ENCODE measurements at places on chromosomes 4 and X. TPM values are rescaled to one million over a fixed set of nuclear protein-coding genes. Genes with fewer than 3 reads are reported as not detected.

DNA sequence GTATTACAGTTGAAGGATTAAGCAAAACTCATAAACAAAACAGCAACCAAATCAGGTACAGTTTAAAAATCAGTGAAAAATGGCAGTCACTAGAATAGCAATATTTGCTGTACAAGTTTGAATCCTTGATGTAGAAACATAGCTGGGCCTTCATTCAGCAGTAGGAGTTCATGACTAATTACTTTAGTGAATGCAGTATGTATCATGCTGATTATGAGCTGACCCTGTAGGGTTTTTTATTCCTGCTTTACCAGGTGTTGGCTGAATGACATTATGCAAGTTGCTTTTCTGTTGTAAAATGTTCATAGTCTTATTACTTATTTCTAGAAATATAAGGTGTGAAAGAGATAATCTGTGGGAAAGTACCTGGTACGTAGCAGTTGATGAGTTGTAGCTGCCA lies 179.6 kb downstream of the CCSER1 start:
- no peaks in the 10 kb centered on the region for H3K27me3 ChIP-seq
- H3K27ac ChIP-seq: no peak overlapping the region
- no peak for DNase-seq
- no peak overlapping the region for H3K4me3 ChIP-seq
- no peaks in the 10 kb centered on the region for H3K36me3 ChIP-seq

DNA sequence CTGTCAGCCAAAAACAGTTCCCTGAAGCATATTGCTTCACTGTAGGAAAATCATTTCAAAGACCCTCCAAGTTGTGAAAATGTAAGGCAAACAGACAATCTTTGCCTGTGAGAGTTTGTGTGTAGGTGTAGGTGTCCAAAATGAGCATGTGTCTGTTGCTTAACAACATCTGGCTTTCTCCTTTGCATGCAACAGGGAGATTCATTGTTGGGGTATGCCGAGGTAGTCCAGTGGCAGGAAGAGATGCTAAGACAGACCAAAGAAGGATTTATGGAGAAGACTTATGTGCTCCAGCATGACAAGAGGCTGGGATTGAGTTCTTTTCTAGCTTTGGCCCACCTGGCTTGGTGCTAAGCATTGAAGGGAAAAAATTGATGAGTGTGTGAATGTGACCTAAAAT lies 29.8 kb upstream of the SMAD1 start:
- no peaks in the 10 kb centered on the region for H3K36me3 ChIP-seq
- H3K4me3 ChIP-seq: no peak overlapping the region
- H3K27me3 ChIP-seq: peaks cover 8% of the 10 kb centered on the region
- no peaks in the 10 kb centered on the region for H3K4me1 ChIP-seq
- no peak for DNase-seq

DNA sequence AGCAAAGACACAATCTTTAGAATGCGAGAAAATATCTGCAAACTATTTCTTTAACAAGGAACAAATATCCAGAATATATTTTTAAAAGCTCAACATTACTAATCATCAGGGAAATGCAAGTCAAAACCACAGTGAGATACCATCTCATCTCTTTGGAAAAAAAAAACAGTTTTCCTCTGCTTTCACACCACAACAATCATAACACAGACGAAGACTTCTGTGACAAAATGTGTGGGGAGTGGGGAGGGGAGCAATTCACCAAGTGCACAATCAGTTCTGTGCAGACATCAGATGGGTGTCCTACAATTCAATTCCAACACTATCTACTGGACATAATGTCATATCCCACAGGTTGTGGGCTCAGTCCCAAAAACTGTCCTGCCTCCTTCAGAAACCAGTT lies 293.2 kb upstream of the SLC7A11 start:
- H3K4me3 ChIP-seq: no peak overlapping the region
- no peaks in the 10 kb centered on the region for H3K4me1 ChIP-seq

DNA sequence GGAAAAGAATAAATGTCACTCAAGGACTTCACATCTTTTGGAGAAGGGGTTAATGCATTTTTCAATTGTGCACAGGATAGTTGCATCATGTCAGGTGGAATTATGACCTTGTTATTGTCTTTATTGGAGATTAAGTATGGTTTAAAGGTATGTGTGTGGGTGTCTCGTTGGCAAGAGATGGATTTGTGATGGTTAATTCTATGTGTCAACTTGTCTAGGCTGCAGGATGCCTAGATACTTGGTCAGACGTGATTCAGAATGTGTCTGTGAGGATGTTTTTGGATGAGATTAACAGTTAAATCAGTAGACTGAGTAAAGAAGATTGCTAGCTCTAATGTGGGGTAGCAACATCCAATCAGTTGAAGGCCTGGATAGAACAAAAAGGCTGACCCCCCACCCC lies 42.2 kb upstream of the HSD17B10 start:
- no peaks in the 10 kb centered on the region for H3K36me3 ChIP-seq
- no peak for DNase-seq
- H3K27me3 ChIP-seq: peaks cover 7% of the 10 kb centered on the region
- H3K4me3 ChIP-seq: no peak overlapping the region

The KCND1 gene
- 2.9 TPM for total RNA-seq

DNA sequence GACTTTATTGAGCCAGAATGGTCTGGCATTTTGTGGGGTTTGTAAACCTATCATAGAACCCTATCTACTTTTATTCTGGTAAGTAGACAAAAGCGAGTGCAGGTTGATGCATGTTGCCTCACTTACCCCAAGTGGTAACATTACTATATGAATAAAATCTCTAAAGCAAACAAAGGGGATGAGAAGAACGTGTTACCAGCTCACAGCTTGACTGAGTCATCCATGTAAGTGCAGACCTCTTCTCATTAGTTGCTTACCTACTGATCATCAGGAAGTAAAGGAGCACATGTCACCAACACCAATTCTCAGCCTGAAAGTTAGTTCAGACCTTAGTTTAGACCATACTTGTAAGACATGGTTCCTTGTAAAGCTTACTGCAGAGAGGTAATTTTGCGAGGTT lies 1328.3 kb downstream of the C4orf33 start:
- H3K27me3 ChIP-seq: no peaks in the 10 kb centered on the region
- H3K36me3 ChIP-seq: no peaks in the 10 kb centered on the region
- no peak overlapping the region for H3K27ac ChIP-seq

The TLR3 gene
- 1.5 TPM for total RNA-seq

DNA sequence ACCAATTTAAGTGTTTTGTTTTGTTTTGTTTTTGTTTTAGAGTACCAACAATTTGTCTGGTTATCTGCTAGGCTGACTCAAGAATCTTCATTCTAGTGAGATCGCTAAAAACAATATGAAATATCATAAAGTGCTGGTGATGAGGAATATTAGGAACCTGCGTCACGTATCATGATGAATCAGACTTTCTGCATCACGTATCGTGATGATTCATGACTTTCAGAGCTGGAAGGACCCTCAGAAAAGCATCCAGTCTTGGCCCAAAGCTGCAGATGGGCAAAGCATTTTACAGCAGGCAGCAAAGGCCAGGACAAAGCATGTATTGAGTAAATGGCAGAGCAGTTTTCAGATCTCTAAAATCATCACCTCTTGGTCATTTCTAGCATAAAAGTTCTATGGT lies 278.0 kb upstream of the BOD1L1 start:
- DNase-seq: no peak
- H3K27me3 ChIP-seq: no peaks in the 10 kb centered on the region
- no peak overlapping the region for H3K27ac ChIP-seq
- H3K4me3 ChIP-seq: no peak overlapping the region

DNA sequence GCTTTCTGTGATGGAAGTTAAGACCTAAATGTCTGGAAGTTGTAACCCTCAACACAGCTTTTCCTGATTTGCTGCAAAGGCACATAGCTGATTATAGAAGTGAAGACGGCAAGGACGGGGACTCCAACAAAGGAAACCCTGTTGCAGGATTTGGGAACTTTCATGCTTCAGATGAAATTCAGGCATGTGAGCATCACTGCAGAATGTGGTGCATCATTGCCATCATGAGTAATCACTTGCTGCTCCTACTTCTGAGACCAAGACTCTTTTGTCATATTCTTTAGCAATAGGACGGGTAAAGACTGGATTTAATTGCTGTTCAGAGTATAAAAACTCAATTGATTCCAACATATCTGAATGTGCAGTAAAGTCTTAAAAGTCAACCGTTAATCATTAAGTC lies 35.8 kb downstream of the YIPF6 start:
- no peak for DNase-seq
- H3K4me1 ChIP-seq: no peaks in the 10 kb centered on the region
- no peak overlapping the region for H3K4me3 ChIP-seq
- H3K36me3 ChIP-seq: peaks cover 17% of the 10 kb centered on the region

GRCh38 chr4:173443121-173443520 lies 44.2 kb upstream of the SCRG1 start:
- no peak for DNase-seq
- no peaks in the 10 kb centered on the region for H3K4me1 ChIP-seq
- H3K36me3 ChIP-seq: peaks cover 1% of the 10 kb centered on the region
- no peak overlapping the region for H3K27ac ChIP-seq
- no peaks in the 10 kb centered on the region for H3K27me3 ChIP-seq

- no peaks in the 10 kb centered on the region for H3K4me1 ChIP-seq
- H3K27ac ChIP-seq: no peak overlapping the region
- no peak for DNase-seq
These were observed 96.0 kb upstream of the PPP2R3B start for GRCh38 chrX:482702-483203.

GRCh38 chrX:11778230-11778629 lies 20.2 kb downstream of the MSL3 start:
- H3K4me3 ChIP-seq: no peak overlapping the region
- peaks cover 5% of the 10 kb centered on the region for H3K36me3 ChIP-seq
- peaks cover 6% of the 10 kb centered on the region for H3K4me1 ChIP-seq
- H3K27ac ChIP-seq: no peak overlapping the region
- H3K27me3 ChIP-seq: no peaks in the 10 kb centered on the region

GRCh38 chr4:165844161-165844560 lies 28.9 kb upstream of the TLL1 start:
- H3K27me3 ChIP-seq: no peaks in the 10 kb centered on the region
- H3K36me3 ChIP-seq: no peaks in the 10 kb centered on the region
- H3K4me3 ChIP-seq: no peak overlapping the region
- no peak for DNase-seq
- no peak overlapping the region for H3K27ac ChIP-seq
- H3K4me1 ChIP-seq: no peaks in the 10 kb centered on the region

- peaks cover 35% of the 10 kb centered on the region for H3K4me1 ChIP-seq
- H3K36me3 ChIP-seq: peaks cover 3% of the 10 kb centered on the region
- DNase-seq: no peak
- H3K4me3 ChIP-seq: no peak overlapping the region
- H3K27me3 ChIP-seq: no peaks in the 10 kb centered on the region
These were observed 44.2 kb upstream of the TMEM131L start for GRCh38 chr4:153421941-153422340.

DNA sequence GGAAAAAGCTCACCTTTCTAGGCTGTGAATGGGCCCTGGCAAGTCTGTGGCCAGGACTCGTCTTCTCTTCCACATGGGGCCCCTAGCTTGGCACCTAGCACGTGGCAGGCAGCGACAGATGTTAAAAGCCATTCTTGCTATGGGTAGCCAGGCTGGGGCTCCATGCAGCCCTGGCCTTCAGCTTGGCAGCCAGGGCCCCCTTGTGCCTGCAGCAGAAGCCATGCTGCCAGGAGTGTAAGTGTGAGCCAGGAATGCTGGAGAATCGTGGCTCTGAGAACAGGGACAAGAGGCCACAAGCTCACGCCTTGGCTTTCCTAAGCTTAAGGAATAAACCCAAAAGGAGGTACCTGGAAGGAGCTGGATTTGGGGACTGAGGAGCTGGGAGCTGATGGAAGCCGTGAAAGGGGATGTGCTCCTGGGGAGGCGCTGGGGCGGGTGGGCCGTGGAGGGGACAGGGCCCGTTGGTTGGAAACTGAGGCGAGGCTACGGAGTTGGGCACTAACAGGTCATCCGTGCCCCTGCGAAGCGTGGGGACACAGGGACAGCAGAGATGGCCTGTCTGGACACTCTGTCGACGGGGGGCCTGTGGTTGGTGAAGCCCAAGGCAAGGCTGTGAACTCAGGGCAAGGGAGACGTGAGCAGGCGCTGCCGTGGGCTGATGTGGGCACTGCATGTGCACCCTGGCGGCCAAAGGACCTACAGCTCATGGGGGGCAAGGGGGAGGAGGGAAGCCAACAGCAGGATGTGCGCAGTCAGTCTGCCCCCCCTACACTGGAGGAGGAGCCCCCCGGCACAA lies 895 bp upstream of the OPN1LW start:
- no peak overlapping the region for H3K27ac ChIP-seq
- no peak for DNase-seq
- no peak overlapping the region for H3K4me3 ChIP-seq
- H3K36me3 ChIP-seq: no peaks in the 10 kb centered on the region
- no peaks in the 10 kb centered on the region for H3K27me3 ChIP-seq
- H3K4me1 ChIP-seq: peaks cover 6% of the 10 kb centered on the region

GRCh38 chr4:26307037-26307800 lies 13.6 kb upstream of the RBPJ start:
- H3K27ac ChIP-seq: no peak overlapping the region
- H3K4me1 ChIP-seq: peaks cover 31% of the 10 kb centered on the region
- DNase-seq: no peak
- H3K27me3 ChIP-seq: no peaks in the 10 kb centered on the region
- peaks cover 6% of the 10 kb centered on the region for H3K36me3 ChIP-seq

DNA sequence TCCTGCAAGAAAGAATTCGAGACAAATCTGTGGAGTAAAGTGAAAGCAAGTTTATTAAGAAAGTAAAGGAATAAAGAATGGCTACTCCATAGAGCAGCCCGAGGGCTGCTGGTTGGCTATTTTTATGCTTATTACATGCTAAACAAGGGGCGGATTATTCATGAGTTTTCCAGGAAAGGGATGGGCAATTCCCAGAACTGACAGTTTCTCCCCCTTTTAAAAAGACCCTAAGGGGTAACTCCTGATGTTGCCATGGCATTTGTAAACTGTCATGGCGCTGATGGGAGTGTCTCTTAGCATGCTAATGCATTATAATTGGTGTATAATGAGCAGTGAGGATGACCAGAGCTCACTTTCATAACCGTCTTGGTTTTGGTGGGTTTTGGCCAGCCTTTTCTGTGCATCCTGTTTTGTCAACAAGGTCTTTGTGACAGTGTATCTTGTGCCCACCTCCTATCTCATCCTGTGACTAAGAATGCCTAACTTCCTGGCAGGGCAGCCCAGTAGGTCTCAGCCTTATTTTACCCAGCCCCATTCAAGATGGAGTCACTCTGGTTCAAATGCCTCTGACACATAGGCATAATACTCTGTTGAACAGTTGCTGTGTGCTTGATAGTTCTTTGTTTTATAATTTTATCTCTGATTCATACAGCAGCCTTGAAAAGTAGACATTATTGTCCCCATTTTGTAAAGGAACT lies 25.8 kb downstream of the GAB1 start:
- peak; percentile 45 for DNase-seq
- H3K36me3 ChIP-seq: peaks cover 10% of the 10 kb centered on the region
- no peak overlapping the region for H3K4me3 ChIP-seq
- H3K27me3 ChIP-seq: no peaks in the 10 kb centered on the region
- peaks cover 26% of the 10 kb centered on the region for H3K4me1 ChIP-seq
- H3K27ac ChIP-seq: no peak overlapping the region
